Trophoblast cell (in vitro differentiated cells and primary cell): ENCODE measurements at places on chromosomes 7 and 10.

GRCh38 chr10:72323771-72324191 is 30.9 kb downstream of the DNAJB12 start:
- no peak for DNase-seq

DNA sequence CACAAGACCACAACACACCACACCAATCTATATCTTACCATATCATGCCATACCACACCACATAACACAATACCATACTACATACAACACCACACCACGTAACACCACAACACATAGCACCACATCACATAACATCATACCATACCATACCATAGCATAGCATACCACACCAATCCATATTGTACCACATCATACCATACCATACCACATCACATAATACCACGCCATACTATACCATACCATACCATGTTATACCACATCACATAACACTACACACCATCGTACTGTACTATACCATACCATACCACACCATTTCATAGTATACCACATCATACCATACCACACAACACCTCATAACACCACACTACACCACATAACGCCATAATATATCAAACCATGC is 335.2 kb upstream of the VWC2 start:
- DNase-seq = no peak

- DNase-seq = no peak
Measured at GRCh38 chr7:133761443-133761842, 365.7 kb upstream of the LRGUK start.

DNA sequence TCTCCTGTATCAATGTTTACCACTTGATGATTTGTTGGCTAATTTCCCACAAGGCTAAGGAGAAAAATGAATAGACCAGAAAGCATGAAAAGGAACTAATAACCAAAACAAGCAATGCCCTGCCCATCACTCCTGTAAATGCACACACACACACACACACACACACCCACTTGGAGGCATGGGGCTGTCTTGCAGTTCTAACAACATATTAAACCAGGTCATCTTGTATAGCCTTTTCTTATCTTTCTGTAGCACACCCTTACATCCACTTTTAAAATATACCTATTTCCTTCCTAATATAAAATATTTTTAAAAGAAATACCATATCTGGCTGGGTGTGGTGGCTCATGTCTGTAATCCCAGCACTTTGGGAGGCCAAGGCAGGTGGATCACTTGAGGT is 105.3 kb downstream of the CTTNBP2 start:
- DNase-seq = no peak

GRCh38 chr10:76945166-76945565 is 692.4 kb downstream of the KCNMA1 start:
- no peak for DNase-seq

GRCh38 chr7:23254051-23254681 is 7.6 kb downstream of the GPNMB start:
- DNase-seq = no peak

GRCh38 chr7:139095194-139095659 is 14.3 kb downstream of the ZC3HAV1 start:
- DNase-seq = peak; percentile 11

- no peak for DNase-seq
Measured at GRCh38 chr10:85615556-85615955, 751.0 kb downstream of the GRID1 start.

GRCh38 chr7:22121702-22122474 is 176.2 kb upstream of the CDCA7L start:
- DNase-seq = no peak

- no peak for DNase-seq
Measured at GRCh38 chr10:86942441-86943315, 14.7 kb downstream of the MMRN2 start.

DNA sequence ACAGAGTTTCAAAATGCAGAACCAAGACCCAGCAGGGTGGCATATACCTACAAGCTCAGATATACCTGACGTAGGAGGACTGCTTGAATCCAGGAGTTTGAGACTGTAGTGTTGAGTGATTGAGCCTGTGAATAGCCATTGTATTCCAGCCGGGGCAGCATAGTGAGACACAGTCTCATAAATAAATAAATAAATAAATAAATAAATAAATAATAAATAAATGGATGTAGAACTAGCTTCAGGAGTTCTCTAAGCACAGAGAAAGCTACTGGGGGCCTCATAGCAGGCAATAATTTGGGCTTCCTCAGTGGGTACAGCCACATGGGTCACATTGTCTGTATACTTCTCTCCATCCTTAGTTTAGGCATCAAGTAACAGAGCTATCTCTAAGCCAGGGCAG is 906.8 kb downstream of the LRMDA start:
- no peak for DNase-seq

DNA sequence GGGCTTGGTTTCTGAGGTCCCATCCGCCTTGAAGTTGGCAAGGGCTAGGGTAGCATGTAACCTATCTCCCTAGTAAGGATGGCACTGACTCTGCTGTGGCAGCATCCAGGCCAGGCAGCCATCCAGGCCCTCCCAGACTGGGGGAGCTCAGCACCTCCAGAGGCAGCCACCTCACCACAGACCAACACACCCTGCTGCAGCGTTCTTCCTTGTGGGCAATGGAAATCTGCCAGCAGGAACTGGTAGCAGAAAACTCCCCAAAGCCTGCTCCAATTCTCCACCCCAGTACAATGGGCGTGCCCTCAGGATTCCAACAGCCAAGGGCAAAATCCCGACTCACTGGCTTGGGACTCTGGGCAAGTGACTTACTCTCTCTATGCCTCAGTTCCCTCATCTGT is 27.5 kb downstream of the DLG5 start:
- no peak for DNase-seq

- no peak for DNase-seq
Measured at GRCh38 chr7:1349351-1349761, 109.9 kb downstream of the MICALL2 start.

DNA sequence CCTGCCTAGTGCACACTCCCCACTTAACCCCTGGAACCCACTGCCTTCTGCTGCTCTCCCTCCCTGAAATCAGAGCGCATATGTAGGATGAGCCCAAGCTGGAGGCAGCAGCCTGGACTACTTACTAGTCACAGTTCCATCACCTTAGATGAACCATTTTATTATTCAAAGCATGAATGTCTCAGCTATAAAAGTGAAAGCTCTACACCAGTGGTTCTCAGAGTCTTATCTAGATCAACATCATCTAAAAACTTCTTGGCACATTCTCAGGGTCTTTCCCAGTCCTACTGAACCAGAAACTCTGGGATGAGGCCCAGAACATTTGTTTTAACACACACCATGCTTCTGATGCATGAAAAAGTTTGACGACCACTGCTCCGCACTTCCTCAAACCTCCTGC is 100.3 kb upstream of the ANK3 start:
- no peak for DNase-seq

DNA sequence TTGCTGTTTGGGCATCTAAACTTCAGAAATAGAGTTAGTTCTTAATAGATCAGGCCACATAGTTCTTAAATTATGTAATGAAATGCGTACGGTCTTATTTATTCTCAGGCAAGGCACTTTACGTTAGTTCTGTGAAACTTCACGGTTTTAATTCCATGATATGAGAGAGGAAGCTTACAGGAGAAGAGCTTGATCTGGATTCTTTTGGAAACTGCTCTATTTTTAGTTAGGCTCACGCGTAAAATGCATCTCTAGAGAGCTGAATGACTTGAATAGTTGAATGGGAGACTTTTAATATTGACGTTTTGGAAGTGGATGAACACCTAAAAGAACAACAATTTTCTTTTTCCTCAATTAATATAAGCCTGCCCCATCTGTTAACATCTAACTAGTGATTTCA is 71.1 kb downstream of the PRKG1 start:
- DNase-seq = no peak

- DNase-seq = no peak
Measured at GRCh38 chr7:102189756-102190155, 96.9 kb upstream of the SH2B2 start.

GRCh38 chr10:95459446-95460045 is 101.6 kb downstream of the SORBS1 start:
- DNase-seq = no peak

DNA sequence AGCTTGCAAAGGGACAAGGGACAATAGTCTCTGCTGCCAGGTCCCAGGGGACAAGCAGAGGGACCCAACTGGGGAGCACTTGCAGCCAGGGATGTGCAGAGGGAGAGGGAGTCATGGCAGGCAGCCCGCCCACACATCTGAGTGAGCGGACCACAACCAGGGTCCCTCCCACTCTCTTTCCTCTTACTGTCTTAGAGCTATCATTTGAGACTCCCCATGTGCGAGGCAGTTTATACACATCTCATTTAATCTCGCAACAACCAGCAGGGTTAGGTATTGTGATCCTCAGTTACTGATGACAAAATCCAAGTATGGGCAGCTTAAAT is 70.2 kb downstream of the BEND7 start:
- DNase-seq = no peak

DNA sequence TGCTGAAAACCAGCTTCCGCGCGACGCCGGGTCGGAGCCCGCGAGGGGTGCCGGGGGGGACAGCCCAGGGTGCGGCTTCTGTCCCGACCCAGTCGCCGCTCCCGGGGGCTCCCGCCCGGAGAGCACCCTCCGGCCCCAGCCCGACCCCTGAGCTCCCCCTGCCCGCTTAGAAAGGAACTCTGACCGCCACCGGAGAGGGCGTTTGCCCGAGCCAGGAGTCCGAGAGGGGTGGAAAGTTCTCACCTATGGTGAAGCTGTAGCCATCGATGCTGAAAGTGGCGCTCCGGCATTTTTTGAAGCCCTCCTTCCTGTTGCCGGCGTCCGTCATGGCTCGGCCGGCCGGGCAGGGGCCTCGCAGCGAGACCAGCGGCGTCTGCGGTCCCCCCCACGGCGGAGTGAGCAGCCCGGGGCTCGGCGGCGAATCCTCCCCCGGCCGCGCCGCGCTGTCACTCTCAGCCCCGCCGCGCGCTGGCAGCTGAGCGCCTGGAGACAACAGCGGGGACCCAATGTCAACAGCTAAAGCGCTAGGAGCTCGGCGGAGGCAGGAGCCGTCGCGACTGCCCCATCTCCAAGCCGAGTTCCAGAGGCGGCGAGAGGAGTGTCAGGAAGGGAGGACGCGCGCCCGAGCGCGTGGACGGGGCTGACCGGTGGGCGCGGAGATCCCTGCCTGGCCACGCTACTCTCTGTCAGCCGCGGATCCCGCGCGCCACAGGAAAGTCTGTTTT is 191.6 kb downstream of the LSM5 start:
- DNase-seq = no peak

- DNase-seq = peak; percentile 82
Measured at GRCh38 chr7:112748381-112748780, 41.8 kb downstream of the TMEM168 start.

DNA sequence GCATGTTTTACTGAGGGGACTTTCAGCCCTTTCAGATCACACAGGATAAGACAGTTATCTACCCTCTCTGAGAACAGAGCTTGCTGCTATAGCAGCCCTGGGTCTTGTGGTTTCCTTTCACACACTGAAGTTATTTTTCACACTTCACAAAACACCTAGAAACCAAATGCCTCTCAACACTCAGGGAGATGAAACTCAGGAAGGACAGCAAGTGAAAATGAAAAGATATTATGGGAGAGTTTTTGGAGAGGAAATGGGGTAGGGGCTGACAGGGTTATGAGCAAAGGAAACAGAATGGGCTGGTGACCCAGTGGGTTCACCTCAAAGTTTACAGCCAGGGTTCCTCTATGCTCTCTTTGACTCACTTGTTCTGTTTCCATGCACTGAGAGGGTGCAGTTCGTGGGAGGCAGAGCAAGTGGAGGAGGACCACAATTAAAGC is 17.0 kb upstream of the GIMAP2 start:
- DNase-seq = no peak

DNA sequence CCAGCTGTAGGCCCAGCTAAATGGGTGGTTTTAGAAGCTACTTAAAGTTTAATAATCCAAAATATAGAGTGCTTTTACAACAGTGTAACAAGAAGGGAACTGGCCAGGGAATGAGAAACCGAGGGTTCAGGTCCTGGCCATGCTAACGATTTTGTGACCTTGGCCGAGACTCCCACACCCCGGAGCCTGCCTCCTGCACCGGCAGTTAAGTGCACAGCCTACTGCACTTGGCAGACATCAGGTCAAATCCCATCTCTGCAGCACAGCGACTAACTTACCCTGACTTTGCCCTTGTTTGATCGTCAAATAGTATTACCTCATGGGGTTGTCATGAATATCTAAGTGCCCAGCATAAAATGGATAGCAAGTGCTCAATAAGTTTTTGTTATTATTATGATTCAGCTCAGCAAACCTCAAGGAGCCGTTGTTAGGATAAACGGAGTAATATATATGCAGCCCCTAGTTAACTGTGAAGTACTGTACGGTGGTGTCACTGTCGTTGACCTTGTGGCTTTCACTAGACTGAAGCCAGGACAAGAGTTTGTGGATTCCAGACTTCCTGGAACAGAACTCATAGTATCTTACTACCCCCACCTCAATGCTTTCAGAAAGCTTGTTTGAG is 35.5 kb downstream of the LYZL1 start:
- DNase-seq = no peak

- DNase-seq = no peak
Measured at GRCh38 chr10:82071231-82071630, 196.2 kb downstream of the NRG3 start.

- no peak for DNase-seq
Measured at GRCh38 chr10:43846968-43847367, 198.3 kb upstream of the ZNF32 start.

DNA sequence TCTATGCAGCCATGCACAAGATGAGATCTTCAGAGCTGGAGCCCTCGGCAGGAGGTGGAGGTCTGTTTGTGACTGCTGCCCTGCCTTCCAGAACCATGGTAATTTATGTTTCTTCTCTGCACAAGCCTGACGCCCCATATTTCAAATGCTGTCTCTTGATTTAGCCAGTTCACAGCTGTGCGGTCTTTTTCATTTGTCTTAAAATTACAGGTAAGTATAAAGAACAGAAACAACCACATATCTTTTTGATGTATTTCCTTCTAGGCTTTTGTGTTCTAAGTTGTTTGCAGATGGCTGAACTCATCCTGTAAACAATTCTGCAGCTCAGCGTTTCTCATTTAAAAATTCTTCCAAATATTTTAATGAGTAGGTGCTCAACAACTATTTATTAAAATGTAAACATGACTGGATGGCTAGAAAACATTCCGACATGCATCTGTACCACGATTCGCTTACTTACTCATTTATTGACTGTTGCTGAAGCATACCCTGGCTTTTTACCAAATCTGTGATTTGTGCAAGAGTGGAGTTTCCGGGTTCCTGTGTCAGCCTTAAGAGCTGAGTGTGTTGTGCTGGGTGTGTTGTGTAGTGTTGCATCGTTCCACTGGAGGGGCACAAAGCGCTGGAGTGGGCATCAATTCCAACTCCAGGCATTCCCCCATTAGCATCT is 58.9 kb downstream of the PIP4K2A start:
- peak; percentile 35 for DNase-seq

- no peak for DNase-seq
Measured at GRCh38 chr7:135938563-135938962, 38.6 kb downstream of the MTPN start.
